ENCODE measurements at places on chromosomes 7 and 10.
A peak's percentile ranks its signal among the peaks of the same experiment; 100 is the strongest.

GRCh38 chr10:101840741-101841453 is 2.7 kb downstream of the KCNIP2 start:
- DNase-seq, result peak; percentile 89

- DNase-seq, result no peak
Observed at GRCh38 chr10:51314481-51314880, 240.2 kb downstream of the PRKG1 start.

DNA sequence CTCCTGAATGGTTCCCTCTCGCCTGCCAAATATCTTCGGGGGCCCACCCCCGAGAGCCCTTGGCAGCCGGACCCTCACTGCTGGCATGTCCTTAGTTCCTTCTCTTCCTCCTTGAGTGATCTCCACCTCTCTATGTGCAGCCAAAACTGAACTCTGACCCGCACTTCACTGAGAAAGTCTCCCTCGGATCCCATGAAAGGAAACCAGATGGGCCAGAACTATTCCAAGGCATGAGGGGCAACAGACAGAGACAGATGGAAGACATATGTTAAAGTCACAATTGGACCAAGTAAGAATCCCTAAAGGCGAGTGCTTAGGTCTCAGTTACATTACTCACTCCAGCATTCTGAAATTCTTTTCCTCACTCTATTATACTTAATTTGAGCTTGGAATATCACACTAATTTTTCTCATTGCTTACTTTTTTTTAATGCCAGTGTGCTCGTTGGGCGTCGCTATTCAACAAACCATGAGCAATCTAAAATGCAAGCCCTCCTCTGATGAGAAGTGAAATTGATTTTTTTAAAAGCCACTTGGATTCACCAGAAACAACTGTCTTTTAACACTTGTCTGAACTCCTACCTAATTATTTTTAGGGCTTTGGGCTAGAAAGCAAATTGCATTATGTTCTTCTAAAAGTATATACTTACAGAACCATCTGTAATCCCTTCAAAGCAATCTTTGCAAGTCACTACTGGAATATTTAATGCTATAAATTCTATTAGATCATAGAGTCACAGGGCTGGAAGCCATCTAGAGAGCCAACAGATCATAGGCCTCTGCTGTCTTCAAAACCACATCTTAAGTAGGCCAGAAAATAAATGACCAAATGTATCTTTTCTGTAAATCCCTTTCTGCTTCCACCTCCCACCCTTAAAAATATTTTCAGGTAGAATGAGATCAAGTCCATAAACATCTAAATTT is 43.3 kb upstream of the EZH2 start:
- no peak for DNase-seq

DNA sequence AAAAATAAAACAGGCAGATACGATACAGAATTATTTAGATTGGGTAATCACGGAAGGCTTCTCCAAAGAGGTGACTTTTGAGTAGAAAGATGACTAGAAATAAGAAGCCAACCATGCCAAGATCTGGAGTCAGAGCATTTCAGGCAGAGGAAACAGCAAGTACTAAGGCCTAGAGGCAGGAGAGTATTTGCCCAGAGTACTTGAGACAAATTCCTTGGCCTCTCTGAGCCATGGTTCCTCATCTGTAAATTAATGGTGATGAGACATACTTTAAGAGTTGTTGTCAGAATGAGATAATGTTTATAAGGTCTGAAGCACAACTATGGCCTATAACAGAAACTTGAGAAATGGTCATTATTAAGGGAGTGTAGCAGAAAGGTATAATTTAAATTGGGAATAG is 15.8 kb upstream of the GPR37 start:
- DNase-seq, result no peak

- no peak for DNase-seq
Observed at GRCh38 chr10:131689016-131689415, 211.8 kb upstream of the PPP2R2D start.

DNA sequence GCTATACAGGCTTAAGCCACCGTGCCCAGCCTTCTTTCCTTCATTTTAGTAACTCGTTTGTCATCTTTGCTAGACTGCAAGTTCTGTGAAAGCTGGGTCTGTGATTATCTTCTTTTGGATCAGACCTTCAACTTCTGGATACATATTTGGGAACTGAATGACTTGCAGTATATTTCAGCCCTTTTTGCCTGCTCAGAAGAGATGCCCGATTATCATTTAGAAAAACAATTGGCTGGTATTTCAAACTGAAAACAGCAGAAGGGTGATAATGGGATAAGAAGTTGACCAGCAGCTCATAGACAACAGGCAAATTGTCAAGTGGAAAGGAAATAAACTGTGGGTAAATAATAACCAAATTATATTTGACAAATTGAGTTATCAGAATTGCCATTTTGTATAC is 14.6 kb downstream of the RSBN1L start:
- no peak for DNase-seq

- DNase-seq, result no peak
Observed at GRCh38 chr10:132509506-132510173, 27.9 kb upstream of the INPP5A start.

DNA sequence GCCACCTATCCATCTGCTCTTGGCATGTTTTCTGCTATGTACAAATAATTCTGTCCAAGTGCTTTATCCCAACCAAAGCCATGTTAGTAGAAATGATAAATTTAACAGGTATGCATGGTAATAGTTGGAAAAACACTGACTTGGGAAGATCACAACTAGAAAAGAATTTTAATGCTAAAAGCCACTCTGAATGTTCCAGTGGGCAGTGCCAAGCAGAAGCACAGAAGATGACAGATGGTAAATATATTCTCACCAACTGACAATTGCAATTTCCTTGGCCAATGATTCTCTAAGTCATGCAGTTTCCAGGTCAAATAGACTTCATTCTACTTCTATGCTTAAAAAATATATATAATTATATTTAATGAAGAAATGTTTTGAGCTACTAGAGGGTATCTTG is 83.6 kb upstream of the SEMA3C start:
- no peak for DNase-seq

- no peak for DNase-seq
Observed at GRCh38 chr7:129969881-129970446, 17.2 kb upstream of the UBE2H start.

DNA sequence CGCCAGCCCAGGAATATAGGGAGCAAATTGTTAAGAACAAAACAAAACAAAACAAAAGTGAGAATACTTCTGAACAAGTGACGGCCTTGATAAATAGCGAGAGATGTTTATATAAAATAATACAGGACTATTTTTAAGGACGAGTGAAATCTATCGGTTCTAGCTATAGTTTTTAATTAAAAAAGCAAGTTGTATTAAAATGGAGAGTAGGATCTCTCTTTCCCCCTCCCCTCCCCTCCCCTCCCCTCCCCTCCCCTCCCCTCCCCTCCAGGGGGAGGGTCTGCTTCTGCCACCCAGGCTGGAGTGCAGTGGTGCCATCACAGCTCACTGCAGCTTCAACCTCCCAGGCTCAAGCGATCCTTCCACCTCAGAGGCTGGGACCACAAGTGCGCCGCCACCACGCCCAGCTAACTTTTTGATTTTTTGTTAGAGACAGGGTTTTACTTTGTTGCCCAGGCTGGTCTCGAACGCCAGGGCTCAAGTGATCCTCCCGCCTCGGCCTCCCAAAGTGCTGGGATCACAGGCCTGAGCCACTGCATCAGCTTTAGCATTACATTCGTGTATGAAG is 440 bp upstream of the TCAF1 start:
- DNase-seq, result no peak

All from suppressor macrophage treated with lipopolysaccharide for 1 hour (primary cell).